ENCODE measurements at places on chromosomes 12 and 14.

DNA sequence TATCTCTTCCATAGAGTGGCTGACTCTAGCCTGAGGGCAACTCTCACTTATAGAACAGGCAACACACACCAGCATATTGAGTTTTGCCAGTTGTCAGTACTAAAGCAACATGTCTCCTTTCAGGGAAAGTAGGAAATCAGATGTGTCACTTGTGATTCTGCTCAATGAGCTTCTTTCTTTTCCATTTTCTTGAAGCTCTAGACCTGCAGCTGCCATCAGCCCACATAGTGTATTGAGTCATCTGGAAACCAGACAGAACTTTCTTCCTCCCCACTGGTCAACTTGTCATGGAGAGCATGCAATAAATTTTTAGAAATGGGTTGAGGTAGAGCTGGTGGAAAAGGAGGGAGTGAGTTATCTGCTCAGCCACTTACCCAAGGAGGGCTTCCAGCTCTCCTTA, 209.0 kb upstream of the PLEKHG7 start:
- DNase-seq: no peak

DNA sequence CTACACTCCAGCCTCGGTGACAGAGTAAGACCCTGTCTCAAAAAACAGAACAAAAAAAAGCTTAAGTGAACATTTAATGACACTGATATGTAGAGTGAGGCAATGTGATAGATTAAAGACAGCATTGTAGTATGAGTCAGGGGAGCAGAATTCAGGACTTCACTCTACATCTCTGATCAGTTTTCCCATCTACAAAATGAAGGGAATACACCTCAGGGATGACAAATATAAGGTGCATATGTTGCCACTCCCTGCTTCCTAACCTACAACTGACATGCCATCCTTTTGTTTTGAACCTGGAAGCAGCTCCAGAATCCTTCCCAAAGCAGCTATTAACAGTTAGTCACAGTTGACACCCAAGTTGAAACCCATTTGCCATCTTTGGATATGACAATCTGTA, 30.9 kb upstream of the STRN3 start:
- no peak for DNase-seq

GRCh38 chr12:32559434-32559833, 119.7 kb upstream of the DNM1L start:
- DNase-seq: no peak

DNA sequence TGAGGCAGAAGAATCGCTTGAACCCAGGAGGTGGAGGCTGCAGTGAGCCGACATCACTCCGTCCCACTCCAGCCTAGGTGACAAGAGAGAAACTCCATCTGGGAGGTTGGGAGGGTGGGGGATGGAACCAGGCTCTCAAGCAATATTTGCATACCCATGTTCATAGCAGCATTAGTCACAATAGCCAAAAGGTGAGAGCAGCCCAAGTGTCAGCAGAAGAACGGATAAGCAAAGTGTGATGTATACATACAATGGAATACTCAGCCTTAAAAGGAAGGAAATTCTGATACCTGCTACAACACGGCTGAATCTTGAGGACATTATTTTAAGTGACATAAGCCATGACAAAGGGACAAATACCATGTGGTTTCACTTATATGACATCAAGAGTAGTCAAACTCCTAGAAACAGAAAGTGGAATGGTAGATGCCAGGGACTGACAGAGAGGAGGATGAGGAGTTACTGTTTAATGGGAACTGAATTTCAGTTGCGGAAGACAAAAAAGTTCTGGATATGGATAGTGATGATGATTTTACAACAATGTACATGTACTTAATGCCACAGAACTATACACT, 11.6 kb downstream of the DAD1 start:
- no peak for DNase-seq

DNA sequence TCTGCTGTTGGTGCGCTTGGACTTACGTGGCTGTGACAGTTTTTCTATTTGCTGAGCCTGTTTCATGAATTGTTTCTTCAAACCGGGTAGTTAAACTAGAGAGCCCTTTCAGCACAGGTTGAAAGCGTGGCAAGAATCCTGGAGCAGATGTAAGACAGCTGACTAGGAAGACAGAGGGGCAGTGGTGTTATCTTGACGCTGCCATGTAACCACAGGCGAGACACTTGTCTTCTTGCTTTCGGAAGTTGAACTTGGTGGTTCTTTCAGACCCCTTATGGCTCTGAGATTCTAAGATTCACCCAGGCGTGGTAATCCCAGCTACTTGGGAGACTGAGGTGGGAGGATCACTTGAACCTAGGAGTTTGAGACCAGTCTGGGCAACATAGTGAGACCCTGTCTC, 4.3 kb downstream of the EMP1 start:
- no peak for DNase-seq

GRCh38 chr14:75238756-75239455, 39.7 kb upstream of the FOS start:
- no peak for DNase-seq

GRCh38 chr12:115838952-115839351, 438.5 kb downstream of the MED13L start:
- no peak for DNase-seq

DNA sequence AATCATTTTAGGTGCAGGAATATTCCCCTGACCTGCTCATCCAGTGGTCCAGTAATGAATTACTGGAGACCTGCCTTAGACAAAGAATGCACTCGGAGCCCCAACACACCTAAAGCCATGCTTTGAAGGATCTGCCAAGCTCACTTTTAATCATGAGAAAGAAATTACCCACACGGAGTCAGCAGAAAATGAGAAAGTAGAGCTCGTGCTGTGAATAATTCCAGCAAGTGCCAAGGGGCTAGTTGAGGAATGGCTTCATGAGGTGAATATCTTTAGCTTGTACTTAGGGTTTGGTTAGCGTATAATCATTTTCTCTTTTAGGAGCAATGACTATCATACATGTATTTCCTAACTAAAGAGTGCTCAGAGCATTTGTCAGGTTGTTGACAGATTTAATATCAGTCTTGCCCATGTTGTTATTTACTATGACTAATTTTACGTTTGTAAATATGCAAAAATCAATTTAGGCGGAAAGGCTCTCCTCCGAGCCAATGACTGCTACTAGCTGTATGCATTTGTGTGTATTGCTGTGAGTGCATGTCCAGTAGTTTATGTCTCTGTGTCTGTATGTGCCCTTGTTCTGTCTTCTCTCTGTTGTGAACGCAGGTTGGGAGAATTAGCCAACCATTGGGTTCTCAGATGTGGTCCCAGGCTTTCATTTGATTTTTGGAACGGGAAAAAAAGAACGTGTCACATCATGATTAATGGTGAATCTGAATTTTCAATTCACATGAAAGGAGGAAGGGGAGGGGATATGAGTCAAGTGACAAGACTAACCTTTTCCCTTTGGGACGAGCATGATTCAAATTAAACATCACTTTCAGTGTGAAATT, 98.4 kb downstream of the RMST start:
- DNase-seq: no peak

- no peak for DNase-seq
These were observed 5.6 kb upstream of the C1S start for GRCh38 chr12:7054925-7055324.

DNA sequence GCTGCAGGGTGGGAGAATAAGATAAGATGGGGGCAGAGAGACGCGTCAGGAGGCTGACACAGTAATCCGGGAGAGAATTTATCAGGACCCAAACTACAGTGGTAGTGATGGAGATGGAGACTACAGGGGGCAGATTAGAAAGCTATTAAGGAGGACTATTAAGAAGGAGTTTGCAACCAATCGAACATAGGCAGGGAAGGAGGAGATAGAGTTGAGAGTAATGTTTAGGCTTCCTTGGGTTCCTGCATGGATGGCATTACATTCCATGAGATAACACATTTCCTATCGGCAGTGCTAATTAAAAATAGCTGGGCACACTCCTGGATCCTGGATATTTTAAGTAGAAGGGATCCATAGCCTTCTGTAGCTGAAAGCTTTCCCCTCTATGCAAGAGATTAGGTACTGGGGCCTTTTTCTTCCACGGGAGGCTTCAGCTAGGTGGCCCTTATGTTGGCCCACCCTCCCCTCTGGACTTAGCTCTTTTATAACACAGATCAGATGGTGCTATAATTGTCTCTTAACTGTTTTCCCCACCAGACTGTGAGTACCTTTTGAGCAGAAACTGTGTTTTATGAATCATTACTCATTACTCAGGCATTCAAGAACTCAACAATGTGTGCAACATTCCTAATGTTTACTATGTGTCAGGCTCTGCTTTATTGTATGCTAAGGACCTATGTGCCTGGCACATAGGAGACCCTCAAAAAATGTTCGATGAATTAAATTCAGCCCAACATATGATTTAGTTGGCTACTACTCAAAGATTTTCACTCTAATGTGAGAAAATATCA, 113.0 kb downstream of the RMST start:
- no peak for DNase-seq

All from stimulated activated naive CD8-positive, alpha-beta T cell treated with anti-CD3 and anti-CD28 coated beads, Interleukin-15, amount 100 ng/mL, for 72 hours (primary cell).